ENCODE measurements at places on chromosomes 3 and 15.

DNA sequence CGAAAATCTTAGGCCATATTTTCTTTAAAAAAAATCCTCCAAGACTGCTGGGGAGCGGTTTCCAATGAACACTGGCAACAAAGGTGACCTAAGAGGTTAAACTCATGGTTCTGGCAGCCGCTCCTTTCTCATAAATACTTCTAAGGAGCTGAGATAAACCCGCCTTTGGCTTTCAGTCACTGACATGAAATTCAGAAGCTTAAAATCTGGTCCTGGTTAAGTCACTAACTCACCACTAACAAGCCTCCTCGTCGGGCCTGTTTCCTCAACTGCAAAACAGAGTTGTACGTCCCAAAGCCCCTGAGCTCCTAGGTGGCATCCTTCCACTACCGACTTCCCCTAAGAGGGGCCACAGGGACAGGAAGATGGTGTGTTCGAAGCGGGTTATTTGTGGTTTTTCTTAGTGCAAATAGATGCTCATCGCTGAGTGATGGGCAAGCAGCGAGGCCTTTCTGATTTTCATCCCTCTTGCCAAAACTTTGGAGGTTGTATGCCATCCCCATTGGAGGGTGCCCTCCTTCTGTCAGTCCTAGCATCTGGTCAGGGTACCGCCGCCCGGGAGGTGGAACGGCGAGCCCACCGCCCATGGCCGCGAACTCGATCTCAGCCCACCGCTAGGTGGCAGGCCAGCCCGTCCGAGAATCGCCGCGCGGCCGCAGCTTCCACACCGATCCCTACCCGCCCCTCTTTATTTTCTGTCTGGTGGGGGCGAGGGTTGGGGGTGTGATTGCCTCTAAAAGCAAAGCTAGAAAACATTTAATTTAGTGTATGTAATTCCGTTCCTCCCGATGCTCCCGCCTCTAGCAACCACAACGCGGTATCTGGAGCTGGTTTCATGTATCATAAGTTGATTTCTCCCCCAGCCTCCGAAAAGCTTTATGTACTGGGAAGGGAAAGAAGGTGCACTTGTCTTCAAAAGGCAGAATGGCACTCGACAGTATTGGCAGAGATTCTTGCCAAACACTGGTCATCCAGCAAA, 4.6 kb downstream of the BCL6 start:
- peak; percentile 64 for DNase-seq

DNA sequence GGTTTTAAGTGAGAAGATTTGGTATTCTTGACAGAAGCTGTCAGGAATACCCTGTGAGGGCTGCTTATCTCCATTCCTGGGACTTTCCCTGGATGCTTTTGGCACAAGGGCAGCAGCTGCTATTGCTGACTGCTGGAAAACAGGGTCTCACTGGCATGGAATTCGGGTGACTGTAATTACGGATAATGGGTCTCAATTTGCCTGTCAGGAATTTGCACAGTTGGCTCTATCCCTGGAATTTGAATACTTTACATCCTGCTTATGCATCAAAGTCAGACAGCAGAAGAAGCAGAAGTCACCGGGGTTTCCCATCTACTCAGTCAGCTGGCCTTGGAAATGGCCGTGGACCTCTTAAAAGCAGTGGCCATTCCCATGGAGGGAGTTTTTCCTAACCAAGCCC, 25.9 kb upstream of the AKAP13 start:
- DNase-seq: peak; percentile 13

GRCh38 chr15:63487076-63487757, 17.2 kb upstream of the USP3 start:
- peak; percentile 77 for DNase-seq

GRCh38 chr15:50624616-50625168, 61.9 kb downstream of the TRPM7 start:
- no peak for DNase-seq

DNA sequence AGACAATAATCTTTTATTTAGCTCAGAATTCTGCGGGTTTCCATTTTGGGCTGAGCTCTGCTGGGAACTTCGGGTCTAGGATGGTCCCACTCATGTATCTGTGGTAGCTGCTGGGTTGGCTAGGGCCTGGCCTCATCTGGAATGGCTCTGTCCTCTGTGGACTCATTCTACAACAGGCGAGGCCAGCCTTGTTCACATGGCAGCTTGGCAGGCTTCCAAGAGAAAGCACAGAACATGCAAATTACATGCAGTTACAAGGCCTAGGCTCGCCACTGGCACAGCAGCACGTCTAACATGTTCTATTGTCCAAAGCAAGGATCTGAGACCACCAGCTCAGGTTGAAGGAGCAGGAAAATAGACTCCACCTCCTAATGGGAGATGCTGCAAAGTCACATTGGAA, 431.4 kb downstream of the PDCD6IP start:
- no peak for DNase-seq

GRCh38 chr3:52752045-52752660, 18.6 kb downstream of the NEK4 start:
- no peak for DNase-seq

DNA sequence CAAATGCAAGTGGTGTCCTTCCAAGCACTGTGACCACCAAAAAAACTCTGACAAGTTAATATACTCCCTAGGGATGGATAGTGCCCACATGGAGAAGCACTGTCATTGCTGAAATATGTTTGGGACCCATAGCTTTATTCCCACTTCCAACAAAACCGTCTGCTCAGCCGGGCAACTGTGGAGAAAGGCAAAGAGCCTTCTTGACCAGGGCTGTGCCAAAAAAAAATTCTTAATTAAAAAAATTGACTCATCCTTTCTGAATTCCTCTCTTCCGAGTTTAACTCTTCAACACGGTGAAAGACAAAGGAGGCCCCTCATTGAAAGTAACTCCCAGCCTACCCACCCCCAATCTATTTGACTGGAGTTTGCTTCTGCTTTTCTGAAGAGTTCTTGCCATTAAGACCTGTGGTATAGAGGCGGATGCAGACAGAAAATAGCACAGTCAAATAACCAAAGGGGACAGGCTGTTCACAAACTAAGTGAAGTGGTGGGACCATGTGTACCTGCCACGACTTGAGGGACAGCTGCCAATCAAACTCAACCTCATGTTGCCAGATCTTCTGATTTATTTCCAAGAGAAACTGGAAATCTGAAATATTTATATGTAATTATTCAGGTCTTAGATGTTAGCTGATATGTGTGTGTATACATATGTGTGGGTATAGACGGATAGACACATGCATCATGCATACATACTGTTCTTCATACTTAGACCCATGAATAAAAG, 135.4 kb upstream of the PFN2 start:
- no peak for DNase-seq

GRCh38 chr15:96328181-96328876, 2.2 kb upstream of the NR2F2 start:
- DNase-seq: peak; percentile 16

GRCh38 chr3:123692041-123692440, 107.2 kb upstream of the HACD2 start:
- no peak for DNase-seq

- DNase-seq: peak; percentile 15
Observed at GRCh38 chr3:73324203-73325155, 263.0 kb downstream of the EBLN2 start.

DNA sequence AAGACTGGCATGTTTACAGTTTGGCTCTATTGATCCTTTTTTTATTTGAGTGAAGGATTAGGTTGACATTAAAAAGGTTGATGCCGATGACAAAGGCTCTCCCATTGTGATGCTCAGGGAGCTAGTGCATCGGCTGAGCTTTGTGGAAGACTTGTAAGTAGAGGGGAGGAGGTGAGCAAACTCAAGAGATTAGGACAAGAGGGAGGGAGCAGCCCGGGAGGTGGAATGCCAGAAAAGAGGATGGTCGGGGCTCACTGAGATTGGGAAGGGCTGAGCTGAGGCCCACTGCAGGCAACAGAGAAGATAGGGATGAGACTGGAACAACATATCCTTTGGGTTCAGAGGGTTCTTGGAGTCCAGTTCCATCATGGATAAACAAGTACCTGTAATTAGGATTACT, 26.5 kb upstream of the PSMD6 start:
- no peak for DNase-seq

- DNase-seq: no peak
Observed at GRCh38 chr3:111531446-111531845, 10.6 kb upstream of the CD96 start.

GRCh38 chr3:34111361-34111760, 312.9 kb downstream of the PDCD6IP start:
- DNase-seq: no peak

Data from AG08396 (cell line).